ENCODE measurements at places on chromosomes 5 and 9. TPM values are rescaled to one million over a fixed set of nuclear protein-coding genes. Genes with fewer than 3 reads are reported as not detected.

The EQTN gene
- total RNA-seq: not detected

The SPAAR gene
- total RNA-seq: 2.6 TPM

- DNase-seq: no peak
Measured at GRCh38 chr9:125538092-125538473, 168.9 kb downstream of the MAPKAP1 start.

The UBQLN1 gene
- total RNA-seq: 111 TPM

DNA sequence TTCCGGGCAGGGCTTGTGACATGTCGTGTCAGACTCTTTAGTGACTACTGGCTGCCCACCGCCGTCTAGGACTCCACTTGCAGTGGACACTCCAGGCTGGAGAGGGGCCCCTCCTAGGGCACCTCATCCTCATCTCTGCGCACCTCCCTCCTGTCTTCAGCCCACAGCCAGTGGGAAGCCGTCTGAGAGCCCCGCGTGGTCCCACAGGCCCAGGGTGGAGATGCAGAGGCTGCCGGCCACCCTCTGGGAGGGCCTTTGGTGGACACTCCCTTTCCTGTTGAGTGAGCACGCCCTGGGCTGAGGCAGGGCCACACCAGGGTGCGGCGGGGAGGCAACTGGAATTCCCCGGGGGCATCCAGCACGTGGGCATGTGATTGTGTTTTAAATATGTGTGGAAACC, 80.5 kb downstream of the IRX2 start:
- no peak for DNase-seq

DNA sequence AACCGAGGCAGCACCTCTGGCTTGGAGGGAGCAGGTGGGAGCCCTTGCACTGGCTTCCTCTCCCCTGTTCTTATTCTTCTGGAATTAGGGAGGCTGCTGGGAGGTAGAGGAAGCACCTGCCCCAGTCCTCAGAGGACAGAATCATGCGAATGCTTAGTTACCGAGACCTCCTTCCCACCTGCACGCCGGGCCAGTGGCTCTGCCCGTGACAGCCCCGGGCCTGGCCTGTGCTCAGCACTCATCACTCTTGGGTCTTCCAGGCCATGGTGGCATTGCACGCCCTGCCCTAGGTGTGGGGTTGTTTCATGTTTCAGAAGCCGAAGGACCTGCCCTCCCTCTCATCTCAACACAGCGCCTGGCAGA, 45.3 kb upstream of the NKD2 start:
- DNase-seq: no peak

- DNase-seq: no peak
Measured at GRCh38 chr5:103291606-103292005, 33.0 kb downstream of the MACIR start.

- DNase-seq: no peak
Measured at GRCh38 chr9:70013598-70014196, 30.0 kb upstream of the MAMDC2 start.

Data from G401 (cell line).